ENCODE measurements at places on chromosomes 3 and 15.

DNA sequence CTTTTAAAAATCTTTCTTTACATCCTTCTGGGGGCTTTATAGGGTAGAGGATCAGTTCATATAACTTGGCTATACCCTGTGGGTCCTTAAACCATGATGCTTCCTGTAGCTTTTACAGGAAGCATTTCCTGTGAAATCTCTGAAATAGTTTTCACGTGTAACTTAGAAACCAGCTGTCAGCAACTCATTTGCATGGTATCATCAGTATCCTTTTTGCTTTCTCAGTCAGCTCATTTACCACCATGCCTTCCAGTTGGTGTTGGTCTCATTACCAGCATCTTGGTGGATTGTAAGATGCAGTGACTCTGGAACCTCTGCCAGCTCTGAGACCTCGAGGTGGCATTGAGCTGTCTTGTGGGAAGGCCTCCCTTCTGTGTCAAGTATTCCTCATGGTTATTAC lies 96.7 kb upstream of the MYZAP start:
- H3K27ac ChIP-seq = no peak overlapping the region
- DNase-seq = no peak
- peaks cover 13% of the 10 kb centered on the region for H3K4me1 ChIP-seq
- H3K4me3 ChIP-seq = no peak overlapping the region
- H3K27me3 ChIP-seq = no peaks in the 10 kb centered on the region

DNA sequence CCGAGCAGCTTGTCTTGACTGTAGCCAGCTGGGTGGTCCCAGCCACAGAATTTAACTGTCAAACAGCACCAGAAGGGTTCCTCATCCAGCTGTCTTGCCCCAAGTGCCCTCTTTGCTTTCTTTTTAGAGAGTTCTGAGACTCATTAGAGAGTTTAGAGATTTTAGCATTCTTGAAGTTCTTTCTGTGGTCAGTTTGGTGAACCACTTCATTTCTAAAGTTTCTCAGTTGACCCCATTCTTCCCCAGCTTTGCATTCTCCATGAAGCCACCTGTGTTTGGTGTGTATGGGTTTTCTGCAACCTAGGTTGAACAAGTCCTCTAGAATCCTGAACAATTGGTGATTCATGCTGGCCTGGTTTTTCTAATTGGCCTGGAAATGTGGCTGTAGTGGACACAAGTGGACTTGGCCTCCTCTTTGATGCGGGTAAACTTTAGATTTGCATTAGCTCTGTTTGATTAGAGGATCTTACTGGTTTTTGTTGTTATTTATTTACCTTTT lies 33.7 kb downstream of the FLNB start:
- no peaks in the 10 kb centered on the region for H3K27me3 ChIP-seq
- no peak overlapping the region for H3K4me3 ChIP-seq
- H3K4me1 ChIP-seq = peaks cover 74% of the 10 kb centered on the region
- DNase-seq = peak; percentile 31
- peaks cover 10% of the 10 kb centered on the region for H3K36me3 ChIP-seq

DNA sequence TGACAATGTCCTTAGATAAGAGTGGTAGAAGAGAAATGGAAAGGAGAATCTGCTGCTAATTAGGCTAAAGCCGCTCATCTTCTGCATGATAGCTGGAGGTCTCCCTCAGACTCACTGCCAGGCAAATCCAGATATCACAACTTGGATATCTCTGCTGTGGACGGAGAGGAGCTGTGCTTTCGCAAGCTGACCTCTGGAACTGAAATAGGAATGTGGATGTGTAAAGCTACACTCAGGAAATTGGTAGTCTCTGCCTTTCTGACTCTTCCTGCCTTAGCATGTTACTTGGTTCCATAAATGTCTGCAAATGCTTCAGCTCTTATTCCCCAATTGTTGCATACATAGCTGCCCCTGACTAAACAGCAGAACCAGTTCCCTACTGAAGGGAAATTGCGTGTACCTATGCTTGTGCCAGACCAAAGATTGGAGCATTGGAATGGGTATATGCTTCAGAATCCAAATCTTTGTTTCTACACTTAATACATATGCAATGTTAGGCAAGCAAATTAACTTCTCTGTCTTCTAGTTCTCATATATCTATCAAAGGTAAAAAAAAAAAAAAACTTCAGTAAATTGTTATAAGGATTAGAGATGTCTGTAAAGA lies 74.7 kb upstream of the ROBO2 start:
- H3K27me3 ChIP-seq = peaks cover 14% of the 10 kb centered on the region
- no peaks in the 10 kb centered on the region for H3K4me1 ChIP-seq
- no peaks in the 10 kb centered on the region for H3K36me3 ChIP-seq
- no peak overlapping the region for H3K27ac ChIP-seq
- DNase-seq = no peak

DNA sequence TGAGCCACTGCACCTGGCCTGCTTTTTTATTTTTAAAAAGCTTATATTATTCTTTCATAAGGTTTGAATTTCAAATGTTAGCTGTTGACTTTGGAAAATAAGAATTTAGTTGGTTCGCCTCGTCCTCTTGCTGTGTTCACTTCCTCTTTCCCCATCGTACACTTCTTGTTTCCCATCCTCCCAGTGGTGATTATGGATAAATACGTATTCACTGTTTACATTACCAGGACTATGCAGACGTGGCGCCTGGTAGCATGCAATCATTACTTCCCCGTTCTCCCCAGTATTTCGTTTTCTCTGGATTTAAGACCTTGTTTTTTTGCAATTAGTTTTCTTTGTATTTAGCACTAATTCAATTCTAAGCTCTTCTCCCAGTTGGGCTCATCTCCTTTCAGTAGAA lies 70.1 kb downstream of the LMLN start:
- no peak overlapping the region for H3K27ac ChIP-seq
- H3K27me3 ChIP-seq = no peaks in the 10 kb centered on the region
- no peak overlapping the region for H3K4me3 ChIP-seq
- H3K4me1 ChIP-seq = no peaks in the 10 kb centered on the region

DNA sequence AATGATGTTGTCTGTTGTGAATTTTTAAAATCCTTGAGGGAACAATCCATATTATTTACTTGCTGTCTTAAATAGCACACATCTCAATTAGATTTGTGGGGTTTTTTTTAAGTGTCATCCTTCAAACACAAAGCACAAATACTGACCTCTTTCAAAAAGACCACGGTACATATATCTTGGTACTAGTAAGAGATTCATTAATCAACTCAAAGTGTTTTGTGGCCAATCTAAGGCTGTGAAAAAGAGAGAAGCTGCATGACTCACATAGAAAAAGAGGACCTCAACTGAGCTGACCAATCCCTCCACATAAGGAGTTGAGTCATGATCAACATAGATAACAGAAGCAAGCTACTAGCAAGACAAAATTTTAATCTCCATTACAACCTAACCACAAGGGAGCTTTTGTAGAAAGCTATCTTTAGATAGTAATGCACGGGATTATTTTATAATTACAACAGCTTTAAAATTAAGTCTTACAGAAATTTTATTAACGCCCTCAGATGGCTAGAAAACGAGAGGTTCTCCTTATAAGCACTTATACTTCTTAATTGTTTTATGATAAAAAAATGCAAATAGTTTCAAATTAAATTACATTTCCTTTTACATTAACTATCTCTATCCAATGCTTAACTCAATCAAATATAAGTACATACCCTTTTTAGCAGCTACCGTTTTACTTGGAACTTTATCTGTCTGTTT lies 60.5 kb downstream of the TOP2B start:
- H3K4me1 ChIP-seq = 0 out of 2 replicates have a peak, but pooled peaks cover 7% of the 10 kb centered on the region
- peak; percentile 37 for DNase-seq
- peaks cover 32% of the 10 kb centered on the region for H3K36me3 ChIP-seq

DNA sequence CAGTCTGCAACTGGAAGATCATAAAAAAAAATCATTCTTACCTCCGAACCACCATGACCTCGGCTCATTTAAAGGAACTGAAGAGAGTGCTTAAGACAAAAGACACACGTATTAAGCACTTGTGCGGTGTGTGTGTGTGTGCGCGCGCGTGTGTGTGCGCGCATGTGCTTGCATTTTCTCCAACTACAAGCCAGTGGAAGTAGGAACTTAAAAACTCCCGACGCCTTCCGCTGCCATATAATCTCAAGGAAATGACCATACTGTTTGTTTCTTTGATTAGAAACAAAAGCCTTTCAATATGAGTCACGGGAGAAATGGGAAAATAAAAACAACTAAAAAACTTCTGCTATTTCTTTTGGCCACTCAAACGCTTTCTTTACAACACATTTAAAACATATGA lies 32.4 kb downstream of the FRMD4B start:
- H3K27ac ChIP-seq = no peak overlapping the region
- H3K4me3 ChIP-seq = no peak overlapping the region
- no peaks in the 10 kb centered on the region for H3K27me3 ChIP-seq
- H3K36me3 ChIP-seq = no peaks in the 10 kb centered on the region

- no peak for DNase-seq
- no peaks in the 10 kb centered on the region for H3K36me3 ChIP-seq
- H3K4me1 ChIP-seq = no peaks in the 10 kb centered on the region
- no peak overlapping the region for H3K4me3 ChIP-seq
Measured at GRCh38 chr15:99070208-99070607, 34.7 kb upstream of the SYNM start.

All from PC-3 (cell line).